ENCODE measurements at places on chromosomes 1 and 21.

- DNase-seq = no peak
These were observed 358.9 kb downstream of the DISC1 start for GRCh38 chr1:231985296-231986023.

DNA sequence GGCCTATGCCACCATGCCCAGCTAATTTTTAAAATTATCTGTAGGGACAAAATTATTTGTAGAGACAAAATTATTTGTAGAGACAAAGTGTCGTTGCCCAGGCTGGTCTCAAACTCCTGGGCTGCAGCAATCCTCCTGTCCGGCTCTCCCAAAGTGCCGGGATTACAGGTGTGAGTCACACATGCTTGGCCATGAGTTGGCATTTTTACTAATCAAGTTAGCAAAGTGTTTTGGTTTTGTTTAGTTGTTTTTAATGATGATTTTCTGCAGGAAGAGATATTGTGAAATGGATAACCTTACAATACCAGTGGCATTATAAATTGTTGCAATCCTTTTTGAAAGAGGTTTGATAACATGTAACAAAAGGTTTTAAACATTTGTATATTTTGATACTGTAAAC lies 65.3 kb upstream of the MAGI3 start:
- DNase-seq = no peak

GRCh38 chr1:231931846-231932454 lies 305.4 kb downstream of the DISC1 start:
- DNase-seq = no peak

DNA sequence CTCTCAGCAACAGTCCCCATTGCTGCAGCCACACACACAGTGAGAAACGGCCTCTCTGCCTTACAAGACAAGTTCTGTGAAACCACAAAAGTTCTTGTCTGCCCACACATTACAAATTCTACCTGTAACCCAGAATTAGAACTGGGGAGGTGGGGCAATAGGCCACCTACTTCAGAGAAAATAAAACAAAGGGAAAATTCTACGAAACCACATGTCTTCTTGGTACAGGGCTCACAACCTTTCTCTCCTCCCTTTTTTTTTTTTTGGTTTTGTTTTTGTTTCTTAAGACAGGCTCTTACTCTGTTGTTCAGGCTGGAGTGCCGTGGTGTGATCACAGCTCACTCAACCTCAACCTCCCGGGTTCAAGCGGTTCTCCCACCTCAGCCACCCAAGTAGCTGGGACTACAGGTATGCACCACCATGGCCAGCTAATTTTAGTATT lies 30.2 kb downstream of the LPAR3 start:
- DNase-seq = no peak

DNA sequence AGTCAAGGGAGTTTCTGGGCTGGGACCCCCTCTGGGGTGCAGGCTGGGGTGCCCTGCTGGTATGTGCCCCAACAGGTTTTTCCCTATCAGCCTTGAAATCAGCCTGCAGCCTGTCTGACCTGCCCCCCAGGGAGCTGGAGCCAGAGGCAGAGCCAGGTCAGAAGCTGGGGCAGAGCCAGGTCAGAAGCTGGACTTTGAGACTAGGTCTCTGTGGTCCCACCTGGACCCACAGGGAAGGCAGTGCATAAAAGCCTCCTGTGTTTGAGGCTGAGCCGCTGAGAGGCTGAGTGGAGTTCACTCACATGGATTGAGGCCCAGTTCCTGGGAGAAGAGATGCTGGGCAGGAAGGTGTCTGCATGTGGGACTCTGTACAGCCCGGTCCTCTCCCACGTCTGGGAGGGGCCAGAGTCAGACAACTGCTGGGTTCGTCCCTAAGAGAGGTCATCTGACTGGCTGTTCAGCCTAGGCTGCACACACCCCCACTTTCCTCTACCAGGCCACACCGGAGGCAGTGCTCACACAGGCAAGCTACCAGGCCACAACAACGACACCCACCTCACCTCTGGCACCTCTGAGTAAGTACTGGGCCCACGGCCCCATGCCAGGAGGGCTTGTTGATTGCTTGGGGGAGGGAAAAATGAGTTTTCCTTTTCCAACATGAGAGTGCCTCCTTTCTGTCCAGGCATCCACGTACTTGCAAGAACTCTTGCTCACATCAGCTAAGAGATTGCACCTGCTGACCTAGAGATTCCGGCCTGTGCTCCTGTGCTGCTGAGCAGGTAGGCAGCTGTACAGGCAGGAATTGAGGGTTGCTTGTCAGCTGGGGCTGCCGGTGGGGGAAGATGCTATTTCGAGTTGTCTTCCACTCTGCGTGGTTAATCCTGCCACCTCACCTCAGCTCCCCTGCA lies at the start of gene ANXA9:
Gene ANXA9, plus strand, starts transcription at position 488 of the 908 bp plus-strand sequence. CDS start 814 bp downstream, outside the sequence.
- no peak for DNase-seq

DNA sequence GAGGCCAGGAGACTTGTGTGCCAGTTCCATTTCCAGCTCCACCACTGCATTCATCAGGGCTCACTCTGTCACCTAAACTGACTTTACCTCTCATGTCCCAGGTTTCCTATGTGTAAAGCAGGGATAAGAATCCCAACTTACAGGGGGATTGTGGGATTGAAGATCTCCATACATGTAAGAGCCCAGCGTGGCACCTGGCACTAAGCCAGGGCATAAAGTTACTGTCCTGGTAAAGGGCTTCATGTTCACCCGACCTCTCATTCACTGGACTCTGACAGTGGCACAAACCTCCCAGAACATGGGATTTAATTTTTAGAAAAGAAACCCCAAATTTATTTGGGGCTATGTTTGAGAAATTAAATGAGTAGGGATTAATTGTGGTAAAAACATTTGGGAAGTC lies 8.9 kb upstream of the IGFN1 start:
- DNase-seq = no peak

DNA sequence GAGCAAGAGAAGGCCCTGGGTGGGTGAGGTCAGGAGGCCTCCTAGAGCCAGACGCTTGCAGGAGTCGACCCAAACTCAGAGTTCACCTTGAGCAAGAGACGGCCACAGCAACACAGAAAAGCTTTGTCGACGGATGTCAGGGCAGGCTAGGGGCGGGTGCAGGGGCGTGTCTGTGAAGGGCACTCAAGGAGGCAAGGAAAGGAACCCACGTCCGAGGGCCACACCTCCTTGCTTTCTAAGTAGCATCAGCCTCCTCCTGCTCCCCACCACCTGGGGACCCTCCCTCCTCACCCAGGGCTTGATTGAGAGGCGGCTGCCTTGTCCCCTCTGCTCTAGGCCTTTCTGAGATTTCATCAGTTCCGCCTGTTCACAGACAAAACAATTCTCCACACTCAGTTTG lies 92.1 kb downstream of the OMA1 start:
- DNase-seq = no peak
